ENCODE measurements at places on chromosomes 16 and 17.

GRCh38 chr16:86956437-86956836 lies 360.8 kb downstream of the C16orf95 start:
- H3K4me1 ChIP-seq = no peaks in the 10 kb centered on the region
- peaks cover 2% of the 10 kb centered on the region for H3K27me3 ChIP-seq
- DNase-seq = no peak
- no peak overlapping the region for H3K27ac ChIP-seq
- H3K4me3 ChIP-seq = no peak overlapping the region

DNA sequence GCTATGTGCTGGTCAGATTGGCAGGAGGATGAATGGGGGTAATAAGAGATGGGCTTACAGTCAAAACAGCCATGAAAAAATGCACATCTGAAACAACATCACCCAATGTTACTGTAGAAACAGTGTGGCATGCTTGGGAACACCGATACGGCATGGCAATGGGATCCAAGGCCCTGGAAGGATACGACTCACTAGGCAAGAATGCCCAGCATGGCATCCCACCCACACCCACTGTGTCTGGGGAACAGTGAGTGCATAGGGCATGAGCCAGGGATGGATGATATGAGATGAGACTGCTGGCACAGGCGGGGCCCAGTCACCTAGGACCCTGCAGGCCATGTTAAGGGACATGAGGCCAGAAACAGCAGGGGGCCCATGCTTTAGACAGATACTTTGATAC lies 11.5 kb downstream of the TRIM25 start:
- no peak overlapping the region for H3K27ac ChIP-seq
- peaks cover 95% of the 10 kb centered on the region for H3K36me3 ChIP-seq
- no peak for DNase-seq
- no peak overlapping the region for H3K4me3 ChIP-seq
- no peaks in the 10 kb centered on the region for H3K27me3 ChIP-seq
- no peaks in the 10 kb centered on the region for H3K4me1 ChIP-seq

DNA sequence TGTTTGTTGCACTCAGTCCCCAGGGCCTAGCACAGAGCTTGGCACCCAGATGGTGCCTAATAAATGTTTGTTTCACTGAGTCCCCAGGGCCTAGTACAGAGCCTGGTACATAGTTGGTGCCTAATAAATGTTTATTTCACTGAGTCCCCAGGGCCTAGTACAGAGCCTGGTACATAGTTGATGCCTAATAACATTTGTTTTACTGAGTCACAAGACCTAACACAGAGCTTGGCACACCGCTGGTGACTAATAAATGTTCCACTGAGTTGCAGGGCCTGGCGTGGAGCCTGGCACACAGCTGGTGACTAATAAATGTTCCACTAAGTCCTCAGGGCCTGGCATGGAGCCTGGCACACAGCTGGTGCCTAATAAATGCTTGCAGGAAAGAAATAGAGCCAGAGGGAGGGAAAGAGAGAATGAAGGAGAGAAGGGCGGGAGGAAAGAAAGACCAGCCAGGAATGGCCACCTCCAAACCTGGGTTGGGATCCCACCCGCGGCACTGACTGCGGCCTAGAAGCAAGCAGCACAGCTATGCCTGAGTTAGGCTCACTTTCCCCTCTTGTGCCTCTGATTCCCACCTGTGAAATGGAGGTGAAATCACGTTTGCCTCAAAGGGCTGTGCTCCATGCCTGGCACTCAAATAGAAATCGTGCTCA lies 7.5 kb downstream of the SLC5A11 start:
- no peak for DNase-seq
- no peaks in the 10 kb centered on the region for H3K4me1 ChIP-seq
- no peak overlapping the region for H3K4me3 ChIP-seq
- no peaks in the 10 kb centered on the region for H3K27me3 ChIP-seq
- H3K27ac ChIP-seq = no peak overlapping the region

- peaks cover 3% of the 10 kb centered on the region for H3K27me3 ChIP-seq
- no peak overlapping the region for H3K27ac ChIP-seq
- H3K4me3 ChIP-seq = no peak overlapping the region
- no peaks in the 10 kb centered on the region for H3K36me3 ChIP-seq
- no peaks in the 10 kb centered on the region for H3K4me1 ChIP-seq
Observed at GRCh38 chr17:49252148-49252695, 21.6 kb upstream of the PHOSPHO1 start.

DNA sequence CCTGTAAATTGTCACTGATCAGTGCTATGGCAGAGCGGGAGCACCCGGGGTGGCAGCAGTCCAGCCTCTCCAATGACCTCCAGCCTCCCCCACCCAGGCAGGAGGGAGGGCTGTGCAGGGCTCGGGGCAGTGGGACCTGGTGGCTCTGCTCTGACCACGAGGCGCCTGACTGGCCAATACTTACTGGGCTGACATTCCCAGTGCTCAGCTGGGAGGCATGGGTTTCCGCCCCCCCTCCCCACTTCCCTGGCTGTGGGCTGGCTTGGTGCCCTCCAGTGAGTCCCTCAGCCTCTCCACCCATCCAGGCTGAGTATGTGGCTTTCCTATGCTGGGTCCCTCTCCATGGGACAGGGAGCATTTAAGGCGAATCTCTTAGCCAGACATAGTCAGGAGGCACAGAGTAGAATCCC lies 2.7 kb downstream of the SOCS3 start:
- H3K27ac ChIP-seq = no peak overlapping the region
- H3K27me3 ChIP-seq = peaks cover 18% of the 10 kb centered on the region
- DNase-seq = no peak
- H3K36me3 ChIP-seq = no peaks in the 10 kb centered on the region
- peaks cover 31% of the 10 kb centered on the region for H3K4me1 ChIP-seq

DNA sequence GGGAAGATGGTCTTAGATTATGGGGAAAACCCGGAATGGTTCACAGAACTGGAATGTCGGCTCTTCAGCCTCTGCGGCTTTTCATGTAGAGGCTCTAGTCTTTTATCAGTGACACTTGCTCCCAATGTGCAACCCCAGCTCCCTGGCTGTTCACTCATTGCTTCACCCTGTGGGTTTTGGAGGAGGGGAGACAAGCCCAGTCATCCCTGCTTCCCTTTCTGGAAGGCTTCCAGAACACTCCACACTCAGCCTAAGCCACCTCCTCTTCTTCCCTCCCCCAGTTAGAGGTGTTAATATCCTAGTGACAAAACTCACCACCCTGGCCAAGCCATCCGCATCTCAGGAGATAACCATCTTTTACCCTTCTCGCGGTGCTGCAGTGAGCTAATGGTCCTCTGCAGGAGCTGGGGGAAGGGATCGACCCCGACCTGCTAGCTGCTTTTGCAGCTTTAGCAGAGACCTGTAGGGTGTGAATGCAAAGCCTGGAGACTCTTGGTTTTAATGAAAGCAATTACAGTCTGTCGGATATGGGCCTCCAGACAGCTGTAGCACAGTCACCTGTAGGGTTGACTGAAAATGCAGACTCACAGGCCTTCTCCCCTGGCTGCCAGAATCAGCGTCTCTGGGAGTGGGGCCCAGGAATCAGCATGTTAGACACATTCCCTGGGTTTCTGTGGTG lies 24.3 kb upstream of the LASP1NB start:
- H3K27ac ChIP-seq = peak overlapping the region; percentile 45
- H3K4me1 ChIP-seq = peaks cover 38% of the 10 kb centered on the region
- peak; percentile 44 for DNase-seq

- H3K27me3 ChIP-seq = no peaks in the 10 kb centered on the region
- no peak overlapping the region for H3K27ac ChIP-seq
- H3K36me3 ChIP-seq = no peaks in the 10 kb centered on the region
- H3K4me1 ChIP-seq = peaks cover 8% of the 10 kb centered on the region
- no peak overlapping the region for H3K4me3 ChIP-seq
Observed at GRCh38 chr17:77622647-77623046, 335.9 kb upstream of the TNRC6C start.
